ENCODE measurements at places on chromosomes 1 and 21.

GRCh38 chr1:23424293-23425192 lies at the start of gene TCEA3:
TCEA3 (minus strand) TSS chr1:23424748; CDS start chr1:23424633, 115 bp downstream.
- DNase-seq: no peak
- peak within 1 kb of the TSS; percentile 31 for H3K27ac ChIP-seq
- H3K27me3 ChIP-seq: peaks cover 54% of the 10 kb centered on the region
- peak within 1 kb of the TSS; percentile 65 for H3K4me3 ChIP-seq

GRCh38 chr1:231927431-231927830 lies 300.8 kb downstream of the DISC1 start:
- no peak for DNase-seq
- peaks cover 2% of the 10 kb centered on the region for H3K36me3 ChIP-seq
- no peak overlapping the region for H3K4me3 ChIP-seq
- H3K4me1 ChIP-seq: peaks cover 4% of the 10 kb centered on the region
- no peak overlapping the region for H3K27ac ChIP-seq

GRCh38 chr1:5943343-5944124 lies 48.7 kb downstream of the NPHP4 start:
- peak; percentile 3 for DNase-seq
- H3K4me3 ChIP-seq: no peak overlapping the region
- peaks cover 19% of the 10 kb centered on the region for H3K36me3 ChIP-seq
- no peaks in the 10 kb centered on the region for H3K27me3 ChIP-seq
- no peak overlapping the region for H3K27ac ChIP-seq
- H3K4me1 ChIP-seq: no peaks in the 10 kb centered on the region

DNA sequence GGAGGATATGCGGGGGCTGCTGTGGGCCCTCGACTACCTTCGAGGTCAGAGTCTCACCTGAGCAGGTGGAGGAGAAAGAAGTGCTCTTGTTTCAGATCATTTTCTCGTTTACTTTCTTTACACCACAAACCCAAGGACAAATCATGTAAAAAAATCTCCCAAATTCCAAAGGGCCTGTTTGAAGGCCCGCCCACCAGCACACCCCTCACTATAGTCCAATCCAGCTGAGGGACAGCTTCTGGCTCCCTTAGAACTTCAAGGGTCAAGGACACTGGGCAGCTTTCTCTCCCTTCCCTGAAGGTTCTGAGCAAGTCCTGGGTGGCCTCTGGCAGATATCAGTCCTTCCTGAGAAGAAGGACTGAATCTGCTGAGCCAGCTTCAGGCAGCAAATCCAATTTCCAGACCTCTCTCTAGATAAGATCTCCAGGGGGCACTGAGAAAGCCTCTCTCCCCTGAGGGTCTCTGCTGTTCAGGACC lies 5.5 kb downstream of the STK40 start:
- peaks cover 74% of the 10 kb centered on the region for H3K4me1 ChIP-seq
- peak overlapping the region; percentile 40 for H3K27ac ChIP-seq
- H3K27me3 ChIP-seq: no peaks in the 10 kb centered on the region

DNA sequence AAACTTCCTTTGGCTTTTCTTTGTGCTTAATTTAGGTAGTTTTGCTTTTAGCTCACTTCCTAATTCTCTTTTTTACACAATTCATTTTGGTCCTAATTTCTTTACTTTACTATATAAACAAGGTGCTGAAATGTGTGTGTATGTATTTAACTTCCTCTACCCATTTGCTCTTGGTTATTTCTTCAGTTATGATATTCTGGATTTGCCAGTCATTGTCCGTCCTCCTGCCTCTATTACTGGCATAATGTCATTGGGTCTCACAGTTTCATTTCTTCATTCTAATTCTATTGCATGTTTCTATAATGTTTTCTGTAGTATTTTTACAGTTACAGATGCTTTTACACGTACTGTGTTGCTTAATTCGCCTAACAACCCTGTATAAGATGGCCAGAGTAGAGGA lies 96.2 kb downstream of the ZMYM4 start:
- peaks cover 14% of the 10 kb centered on the region for H3K36me3 ChIP-seq
- no peaks in the 10 kb centered on the region for H3K27me3 ChIP-seq
- H3K27ac ChIP-seq: no peak overlapping the region
- no peak for DNase-seq
- H3K4me3 ChIP-seq: no peak overlapping the region

All from activated CD4-positive, alpha-beta memory T cell treated with anti-CD3 and anti-CD28 coated beads, Interleukin-2, amount 10 ng/mL, durations not matched to agents 7 days and 5 days (primary cell).